Left ventricle myocardium superior (tissue), 1 donor: ENCODE measurements at places on chromosomes 5 and 9.

DNA sequence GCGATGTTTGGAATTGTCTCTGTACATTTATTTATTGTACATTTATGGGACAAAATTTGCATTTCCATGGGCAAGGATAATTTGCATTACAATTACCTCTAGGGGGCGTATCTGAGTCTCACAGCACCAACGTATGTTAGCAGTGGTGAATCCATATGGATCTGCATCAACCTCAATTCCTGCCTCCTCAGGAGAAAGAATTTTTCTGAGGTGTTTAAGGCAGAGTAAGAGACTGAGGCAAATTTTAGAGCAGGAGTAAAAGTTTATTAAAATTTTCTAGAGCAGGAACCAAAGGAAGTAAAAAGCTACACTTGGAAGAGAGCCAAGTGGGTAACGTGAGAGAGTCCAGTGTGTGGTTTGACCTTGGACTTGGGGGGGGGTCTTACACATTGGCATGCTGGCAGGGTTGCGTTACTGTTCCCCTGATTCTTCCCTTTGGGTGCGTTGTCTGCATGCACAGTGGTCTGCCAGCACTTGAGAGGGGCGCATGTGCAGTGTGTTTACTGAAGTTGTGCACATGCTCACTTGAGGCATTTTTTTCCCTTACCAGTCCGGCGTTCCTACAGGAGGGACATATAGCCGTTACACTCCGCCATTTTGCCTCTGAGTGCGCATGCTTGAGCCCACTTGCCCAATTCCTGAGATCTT is 21.0 kb upstream of the RAB14 start:
- DNase-seq: no peak

DNA sequence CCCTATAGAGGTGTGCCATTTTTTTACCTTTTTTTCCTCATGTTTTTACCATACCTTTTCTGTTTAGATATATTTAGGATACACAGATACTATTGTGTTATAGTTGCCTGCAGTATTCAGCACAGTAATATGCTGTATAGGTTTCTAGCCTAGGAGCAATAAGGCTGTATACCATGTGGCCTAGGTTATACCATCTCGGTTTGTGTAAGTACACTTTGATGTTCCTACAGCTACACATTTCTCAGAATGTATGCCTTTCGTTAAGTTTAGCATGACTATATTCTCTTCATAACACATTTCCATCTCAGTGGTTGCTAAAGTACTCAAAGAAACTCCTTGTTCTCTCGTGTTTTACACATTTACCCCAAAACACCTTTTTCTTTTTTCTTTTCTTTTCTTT is 23.0 kb downstream of the UBE2D2 start:
- no peak for DNase-seq

GRCh38 chr5:143879646-143880045 is 67.7 kb downstream of the HMHB1 start:
- no peak for DNase-seq

- DNase-seq: no peak
Observed at GRCh38 chr5:77776554-77777206, 541 bp upstream of the TBCA start.

- no peak for DNase-seq
Observed at GRCh38 chr9:133989625-133990365, 2.3 kb downstream of the VAV2 start.

GRCh38 chr5:64653766-64654560 is 36.3 kb upstream of the SHISAL2B start:
- DNase-seq: no peak

DNA sequence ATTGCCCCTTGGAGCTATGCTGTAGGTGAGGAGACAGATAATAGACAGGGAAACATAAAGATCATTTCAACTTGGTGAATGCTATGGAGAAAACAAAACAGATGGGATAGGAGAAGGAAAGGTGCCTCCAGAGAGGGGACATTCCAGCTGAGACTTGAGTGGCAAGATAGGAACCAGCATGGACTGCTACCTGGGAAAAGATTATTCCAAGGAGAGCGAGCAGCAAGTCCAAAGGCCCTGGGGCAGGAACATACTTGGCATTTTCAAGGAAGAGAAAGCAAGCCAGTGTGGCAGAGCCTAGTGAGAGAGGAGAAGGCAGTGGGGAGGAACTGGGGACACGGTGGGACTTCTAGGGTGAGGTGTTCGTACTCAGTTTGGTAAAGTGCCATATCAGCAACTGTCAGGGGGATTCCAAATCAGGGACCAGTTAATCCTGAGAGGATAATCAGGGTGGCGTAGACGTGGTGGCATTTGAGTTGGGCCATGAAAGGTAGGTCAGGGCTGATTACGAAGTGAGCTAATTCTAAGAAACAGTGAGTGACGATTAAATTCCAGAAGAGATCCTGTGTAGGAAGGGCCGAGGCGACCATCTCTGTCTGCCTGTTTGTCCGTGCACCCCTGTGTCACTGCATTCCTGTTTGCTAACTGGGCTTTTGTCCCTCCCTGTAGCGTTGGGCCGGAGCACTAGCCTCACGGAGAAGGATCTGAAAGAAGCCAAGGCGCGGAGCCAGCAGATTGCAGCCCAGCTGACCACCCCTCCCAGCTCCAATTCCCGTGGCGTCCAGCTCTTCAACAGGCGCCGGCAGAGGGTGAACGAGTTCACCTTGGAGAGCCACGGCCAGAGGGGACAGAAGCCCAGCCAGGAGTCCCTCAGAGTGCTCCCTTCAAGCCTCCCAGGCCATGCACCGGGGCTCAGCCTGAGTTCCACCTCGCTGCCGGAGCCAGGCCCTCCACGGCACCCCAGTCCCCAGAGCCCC is 7.1 kb downstream of the SYNPO start:
- DNase-seq: peak; percentile 92

- DNase-seq: no peak
Observed at GRCh38 chr5:137604348-137605095, 105.4 kb upstream of the SPOCK1 start.

GRCh38 chr5:154590093-154590724 is 112.2 kb upstream of the HAND1 start:
- no peak for DNase-seq

- DNase-seq: no peak
Observed at GRCh38 chr9:130699047-130699446, 5.5 kb downstream of the EXOSC2 start.

GRCh38 chr5:18972177-18972576 is 1015.8 kb downstream of the CDH18 start:
- no peak for DNase-seq

GRCh38 chr5:88782571-88782970 is 100.4 kb downstream of the MEF2C start:
- DNase-seq: no peak

DNA sequence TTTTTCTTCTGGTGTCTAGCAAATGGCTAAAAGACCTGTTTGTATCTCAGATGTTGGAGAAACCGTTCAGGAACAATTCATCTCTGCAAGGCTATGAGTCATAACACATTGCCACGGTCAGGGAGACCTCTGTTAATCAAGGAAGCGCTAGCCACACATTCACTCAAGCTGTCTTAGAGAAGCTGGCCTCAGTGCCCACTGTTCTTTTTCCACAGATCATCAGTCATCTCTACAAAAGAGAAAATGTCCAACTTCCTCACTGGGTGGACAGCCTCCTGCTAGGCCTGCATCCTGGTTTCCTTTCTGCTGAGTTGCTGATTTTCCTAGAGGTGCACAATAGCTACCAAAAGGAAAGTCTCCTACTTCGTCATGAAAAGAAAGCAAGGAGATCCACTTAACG is 360.5 kb downstream of the BNC2 start:
- DNase-seq: no peak

- DNase-seq: no peak
Observed at GRCh38 chr5:5089895-5090649, 50.1 kb upstream of the ADAMTS16 start.

GRCh38 chr5:95760273-95761191 is 29.4 kb downstream of the RHOBTB3 start:
- no peak for DNase-seq

DNA sequence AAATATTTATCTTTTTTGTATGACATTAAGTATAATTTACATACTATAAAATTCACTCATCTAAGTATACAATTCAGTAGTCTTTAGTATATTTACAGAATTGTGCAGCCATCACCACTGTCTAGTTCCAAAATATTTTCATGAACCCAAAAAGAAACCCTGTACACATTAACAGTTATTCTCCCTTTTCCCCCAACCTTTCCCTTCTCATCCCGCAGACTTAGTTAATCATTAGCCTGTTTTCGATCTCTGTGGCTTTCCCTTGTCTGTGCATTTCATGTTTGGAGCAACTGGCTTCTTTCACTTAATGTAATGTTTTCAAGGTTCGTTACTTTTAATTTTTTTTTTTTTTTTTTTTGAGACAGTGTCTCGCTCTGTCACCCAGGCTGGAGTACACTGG is 37.5 kb downstream of the MTREX start:
- no peak for DNase-seq

GRCh38 chr5:168415401-168415800 is 70.9 kb upstream of the RARS1 start:
- DNase-seq: no peak

GRCh38 chr5:131156385-131156784 is 8.7 kb downstream of the HINT1 start:
- no peak for DNase-seq

- no peak for DNase-seq
Observed at GRCh38 chr5:135729321-135729786, 105.1 kb upstream of the SLC25A48 start.

- DNase-seq: no peak
Observed at GRCh38 chr5:160075073-160075472, 44.2 kb downstream of the PWWP2A start.

GRCh38 chr9:68530618-68531017 is 10.1 kb downstream of the TMEM252 start:
- peak; percentile 83 for DNase-seq

- no peak for DNase-seq
Observed at GRCh38 chr5:132679166-132679565, 5.4 kb downstream of the IL4 start.

- DNase-seq: no peak
Observed at GRCh38 chr9:127210851-127211730, 53.5 kb upstream of the GARNL3 start.

- DNase-seq: no peak
Observed at GRCh38 chr5:122237906-122238305, 74.1 kb upstream of the SNCAIP start.

DNA sequence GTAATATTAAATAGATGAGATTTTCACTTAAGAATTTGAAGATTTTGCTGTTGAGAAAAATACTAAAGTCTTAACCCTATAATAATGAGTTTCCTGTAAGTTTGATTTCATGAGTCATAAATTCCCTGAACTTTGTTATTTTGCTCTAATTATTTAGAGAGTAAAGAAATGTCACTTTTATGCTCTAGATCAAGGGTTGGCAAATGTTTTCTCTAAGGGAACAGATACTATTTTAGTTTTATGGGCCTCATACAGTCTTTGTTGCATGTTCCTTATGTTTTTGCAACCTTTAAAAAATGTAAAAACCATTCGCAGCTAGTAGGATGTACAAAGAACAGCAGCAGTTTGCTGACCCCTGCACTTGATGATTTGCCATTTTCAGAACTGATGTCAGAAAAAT is 480 bp upstream of the TXNDC8 start:
- DNase-seq: no peak

DNA sequence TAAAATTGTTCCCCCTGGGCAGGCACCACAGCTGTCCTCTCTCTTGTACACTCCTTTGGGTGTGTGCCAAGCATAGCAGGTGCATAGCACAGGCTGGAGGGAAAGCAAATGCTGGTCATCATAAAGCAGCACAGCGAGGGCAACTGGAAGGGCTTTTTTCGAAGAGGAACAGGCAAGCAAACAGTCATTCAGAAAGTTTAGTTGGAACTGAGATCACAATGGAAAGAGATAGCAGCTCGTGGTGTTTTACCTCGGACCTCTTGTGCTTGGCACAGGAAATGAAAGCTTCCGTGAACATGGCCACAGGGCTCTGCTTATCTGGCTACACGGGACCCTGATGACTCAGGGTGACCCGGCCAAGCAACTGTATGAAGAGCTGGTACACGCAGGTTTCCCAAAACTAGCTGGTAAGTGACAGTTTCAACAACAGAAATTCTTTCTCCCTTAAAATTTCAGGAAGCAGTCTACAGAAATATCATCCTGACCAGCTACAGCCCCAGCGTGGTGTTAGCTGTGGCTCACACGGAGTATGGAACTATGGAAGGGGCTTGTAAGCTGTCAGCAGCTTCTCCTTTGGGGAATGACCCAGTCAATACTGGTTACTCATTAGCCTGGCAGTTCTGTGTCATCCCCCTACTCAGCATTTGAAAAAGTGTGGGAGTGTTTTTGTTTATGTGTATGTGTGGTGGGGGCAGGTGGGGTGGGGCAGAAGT is 48.1 kb downstream of the POC5 start:
- DNase-seq: peak; percentile 36

DNA sequence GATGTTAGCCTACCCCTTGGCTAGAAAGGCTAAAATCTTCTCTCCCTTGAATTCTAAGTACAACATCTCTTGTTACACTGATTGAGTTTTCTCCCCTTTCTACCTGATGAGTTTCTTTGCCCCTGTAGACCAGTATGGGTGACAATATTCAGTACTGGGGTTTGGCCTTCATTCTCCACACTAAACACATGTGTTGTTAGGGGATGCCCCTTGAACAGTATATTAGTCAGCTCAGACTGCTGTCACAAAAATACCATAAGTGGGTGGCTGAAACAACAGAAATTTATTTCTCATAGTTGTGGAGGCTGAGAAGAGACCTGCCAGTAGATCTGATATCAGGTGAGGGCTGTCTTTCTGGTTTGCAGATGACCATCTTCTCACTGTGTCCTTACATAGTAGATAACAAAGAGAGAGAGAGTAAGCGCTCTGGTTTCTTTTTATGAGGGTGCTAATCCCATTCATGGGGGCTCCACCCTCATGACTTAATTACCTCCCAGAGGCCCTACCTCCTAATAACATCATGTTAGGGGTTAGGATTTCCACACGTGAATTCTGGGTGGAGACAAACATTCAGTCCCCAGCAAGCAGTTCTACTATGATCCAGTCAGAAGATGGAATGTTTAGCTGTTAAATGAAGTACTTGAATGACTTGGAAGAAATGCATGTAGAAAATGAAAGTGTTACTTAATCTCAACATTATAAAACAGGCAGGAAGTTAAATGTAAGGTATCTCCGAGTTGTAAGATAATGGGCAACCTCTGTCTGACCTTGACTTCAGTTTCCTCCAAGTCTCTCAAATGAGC is 17.5 kb downstream of the VLDLR start:
- DNase-seq: no peak

DNA sequence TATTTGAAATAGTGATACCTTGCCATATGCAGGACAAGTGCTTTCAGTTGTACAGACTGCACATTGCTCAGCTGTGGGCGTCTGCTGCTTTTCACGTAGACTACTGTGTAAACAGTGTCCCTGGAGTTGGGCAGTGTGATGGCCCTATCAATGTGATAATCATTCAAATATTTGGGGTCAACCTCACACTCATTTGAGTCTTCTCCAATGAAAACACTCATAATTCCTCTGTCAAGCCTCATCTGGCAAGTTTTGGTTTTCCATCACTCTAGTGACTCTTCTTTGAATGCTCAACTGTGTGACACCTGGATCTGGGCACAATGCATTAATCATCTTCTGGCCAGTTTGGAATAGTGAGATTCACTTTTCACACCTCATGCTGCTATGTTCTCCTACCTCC is 64.4 kb downstream of the UGCG start:
- DNase-seq: no peak
